ENCODE measurements at places on chromosomes 6 and 20.

DNA sequence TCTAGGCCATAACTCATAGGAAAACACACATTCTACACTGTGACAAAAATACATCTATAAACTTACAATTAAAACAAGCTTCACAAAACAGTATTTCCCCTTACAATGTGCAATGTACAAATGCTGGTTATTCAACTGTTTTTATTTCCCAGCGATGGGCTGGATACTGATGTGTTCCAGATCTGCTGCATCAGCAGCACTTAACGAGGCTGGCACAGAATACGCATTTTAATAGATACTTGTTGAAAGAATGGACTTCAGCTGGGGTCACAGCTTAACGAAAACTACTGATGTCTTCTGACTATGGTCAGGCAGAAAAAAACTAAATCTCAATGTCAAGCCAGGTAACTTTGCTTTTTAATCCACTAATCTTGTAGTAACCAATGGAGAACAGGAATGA is 70.9 kb downstream of the B4GALT5 start:
- no peak for DNase-seq

DNA sequence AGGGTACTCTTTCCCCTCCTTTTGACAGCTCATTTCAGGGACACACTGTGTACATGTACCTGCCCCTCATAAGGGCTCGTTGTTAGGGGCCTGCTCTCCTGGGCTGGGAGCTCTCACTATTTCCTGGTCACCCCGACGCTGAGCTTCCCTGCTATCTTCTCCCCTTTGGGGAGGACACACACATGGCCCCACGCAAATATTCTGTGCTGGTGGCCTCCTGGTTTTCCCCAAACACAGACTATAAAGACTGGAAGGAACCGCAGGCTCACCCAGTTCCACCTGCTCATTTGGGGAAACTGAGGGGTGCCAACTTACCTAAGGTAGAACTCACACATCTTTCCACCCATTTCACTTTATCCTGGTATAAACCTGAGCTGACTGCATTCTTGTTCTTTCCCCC is 301.4 kb upstream of the SUPT3H start:
- DNase-seq, result no peak

DNA sequence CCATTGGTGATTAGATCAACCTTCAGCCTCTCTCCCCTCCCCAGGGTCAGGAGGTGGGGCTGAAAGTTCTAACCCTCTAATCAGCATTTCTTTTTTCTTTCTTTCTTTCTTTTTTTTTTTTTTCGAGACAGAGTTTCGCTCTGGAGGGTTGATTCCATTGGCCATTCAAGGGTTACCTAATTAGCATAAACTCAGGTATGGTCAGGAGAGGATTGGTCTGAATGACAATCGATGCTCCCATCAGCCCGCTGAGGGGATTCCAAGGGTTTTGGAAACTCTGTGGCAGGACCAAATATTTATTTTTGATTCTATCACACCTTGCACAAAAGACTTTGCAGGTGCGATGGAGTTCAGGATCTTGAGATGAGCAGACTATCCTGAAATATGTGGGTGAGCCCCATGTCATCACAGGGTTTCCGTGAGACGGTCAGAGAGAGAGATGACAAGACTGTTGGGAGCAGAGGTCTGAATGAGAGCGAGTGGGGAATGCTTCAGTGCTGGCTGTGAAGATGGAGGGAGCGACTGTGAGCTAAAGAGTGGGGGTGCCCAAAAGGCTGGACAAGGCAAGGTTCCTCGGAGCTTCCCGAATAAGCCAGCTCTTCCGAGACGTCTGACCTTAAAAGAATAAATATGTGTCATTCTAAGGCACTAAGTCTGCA is 107.1 kb downstream of the BMP7 start:
- no peak for DNase-seq

DNA sequence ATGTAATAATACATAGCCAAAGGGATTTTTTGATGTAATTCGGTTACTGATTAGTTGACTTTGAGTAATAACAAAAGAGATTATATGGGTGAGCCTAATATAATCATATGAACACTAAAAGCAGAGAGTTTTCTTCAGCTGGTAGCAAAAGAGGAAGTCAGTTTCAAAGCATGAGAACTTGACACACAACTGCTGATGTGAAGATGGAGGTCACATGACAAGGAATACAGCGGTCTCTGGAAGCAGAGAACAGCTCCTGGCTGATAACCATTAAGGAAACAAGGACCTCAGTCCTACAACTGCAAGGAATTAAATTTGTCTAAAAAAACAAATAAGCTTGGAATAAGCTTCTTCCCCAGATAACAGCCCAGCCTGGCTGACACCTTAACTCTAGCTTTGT is 154.5 kb upstream of the PRND start:
- DNase-seq, result no peak

- no peak for DNase-seq
Measured at GRCh38 chr20:13745784-13746183, 38.9 kb downstream of the ESF1 start.

GRCh38 chr6:1278061-1278720 is 33.7 kb upstream of the FOXQ1 start:
- DNase-seq, result no peak

Measured in NCI-H2029 treated with DMSO at 0.1 percent for 48 hours (cell line).